ENCODE measurements at places on chromosomes 13 and 19. TPM values are rescaled to one million over a fixed set of nuclear protein-coding genes. Genes with fewer than 3 reads are reported as not detected.

The TMEM59L gene
- 0.17 TPM for total RNA-seq

- H3K4me1 ChIP-seq = no peaks in the 10 kb centered on the region
- no peak overlapping the region for H3K4me3 ChIP-seq
- no peaks in the 10 kb centered on the region for H3K36me3 ChIP-seq
- no peak overlapping the region for H3K27ac ChIP-seq
- DNase-seq = no peak
Observed at GRCh38 chr13:63396746-63397145, 1981.1 kb upstream of the PCDH20 start.

The TMEM86B gene
- total RNA-seq = 8.3 TPM

GRCh38 chr19:45615795-45616703, 14.0 kb upstream of the GPR4 start:
- DNase-seq = peak; percentile 66
- H3K36me3 ChIP-seq = peaks cover 43% of the 10 kb centered on the region
- no peak overlapping the region for H3K4me3 ChIP-seq

DNA sequence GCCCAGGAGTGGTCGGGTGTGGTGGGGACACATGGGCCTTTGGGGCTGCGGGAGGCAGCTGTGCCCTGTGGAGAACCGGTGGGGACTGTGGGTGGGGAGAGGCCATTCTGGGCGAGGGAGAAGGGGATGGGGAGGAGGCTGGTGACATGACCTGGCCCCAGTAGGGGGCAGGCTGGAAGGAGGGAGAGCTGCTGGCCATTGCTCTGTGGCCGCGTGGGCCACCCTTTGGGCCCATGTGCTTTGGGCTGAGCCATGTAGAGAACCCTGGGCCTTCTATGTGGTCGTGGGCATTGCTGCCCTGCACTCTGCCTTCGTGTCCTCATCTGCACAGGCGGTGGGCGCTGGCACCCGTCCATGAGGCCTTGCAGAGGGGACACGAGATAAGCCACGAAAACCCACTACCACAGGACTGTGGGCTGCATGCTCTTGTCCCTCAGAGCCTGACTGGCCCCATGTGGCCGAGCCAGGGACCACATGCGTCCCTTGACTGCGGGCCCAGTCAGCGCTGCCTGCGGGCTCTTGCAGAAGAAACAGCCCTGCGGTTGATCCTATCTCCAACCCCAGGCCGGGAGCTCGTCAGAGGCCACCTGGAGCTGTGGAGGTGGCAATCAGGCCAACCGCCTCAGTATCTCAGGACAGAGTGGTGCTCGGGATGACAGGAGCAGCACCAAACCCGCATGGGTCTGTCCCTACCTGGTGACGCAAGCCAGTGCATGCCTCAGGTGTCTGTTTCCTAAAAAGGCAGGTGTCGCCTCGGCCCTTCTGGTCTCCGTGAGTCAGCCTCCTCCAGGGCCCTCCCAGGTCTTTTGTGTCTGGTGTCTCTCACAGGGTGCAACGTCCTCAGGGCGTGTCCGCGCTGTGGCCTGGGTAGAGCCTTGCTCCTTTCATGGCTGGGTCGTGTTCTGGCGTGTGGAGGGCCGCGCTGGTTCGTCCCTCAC, 14.3 kb downstream of the FZR1 start:
- peaks cover 12% of the 10 kb centered on the region for H3K36me3 ChIP-seq
- DNase-seq = no peak
- no peaks in the 10 kb centered on the region for H3K27me3 ChIP-seq
- no peak overlapping the region for H3K4me3 ChIP-seq

DNA sequence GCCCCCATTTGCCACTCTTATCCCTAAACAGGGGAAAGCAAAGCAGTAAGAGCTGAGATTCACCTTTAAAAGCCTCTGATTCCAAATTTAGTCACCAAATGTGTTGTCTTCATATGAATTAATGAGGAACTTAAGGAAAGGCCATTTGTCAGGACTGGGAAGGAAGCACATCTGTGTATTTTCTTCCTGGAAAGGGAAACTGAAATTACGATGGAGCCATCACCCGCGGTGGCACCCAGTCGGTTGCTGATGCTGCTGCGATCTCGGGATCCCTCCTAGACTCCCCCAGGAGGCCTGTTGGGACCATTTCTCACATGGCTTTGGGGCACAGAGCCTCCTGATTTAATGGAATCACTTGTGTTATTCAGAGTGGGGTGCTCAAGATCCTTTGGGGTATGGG, 7.4 kb upstream of the IL4I1 start:
- peak overlapping the region; percentile 44 for H3K27ac ChIP-seq
- peaks cover 36% of the 10 kb centered on the region for H3K4me1 ChIP-seq
- no peaks in the 10 kb centered on the region for H3K27me3 ChIP-seq
- H3K4me3 ChIP-seq = no peak overlapping the region

DNA sequence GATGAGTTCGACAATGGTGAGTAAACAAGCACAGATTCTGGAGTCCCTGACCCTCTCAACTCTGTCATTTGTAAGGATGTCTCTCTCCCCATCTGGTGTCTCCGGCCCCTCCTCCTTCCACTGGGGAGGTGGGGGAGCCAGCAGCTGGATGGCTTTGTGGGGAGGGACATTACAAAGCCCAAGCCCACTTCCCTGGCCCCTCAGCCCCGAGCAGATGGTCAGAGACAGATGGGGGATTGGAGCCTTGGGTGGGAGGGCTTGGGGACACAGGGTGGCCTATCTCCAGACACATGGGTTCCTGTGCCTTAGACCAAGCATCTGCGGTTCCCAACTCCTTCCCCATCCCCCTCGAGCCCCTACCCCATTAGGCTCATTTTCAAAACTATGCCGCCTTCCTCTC, 2.5 kb downstream of the TIMM50 start:
- no peak overlapping the region for H3K27ac ChIP-seq
- peaks cover 28% of the 10 kb centered on the region for H3K4me1 ChIP-seq
- no peak for DNase-seq
- H3K27me3 ChIP-seq = no peaks in the 10 kb centered on the region
- H3K36me3 ChIP-seq = peaks cover 26% of the 10 kb centered on the region

DNA sequence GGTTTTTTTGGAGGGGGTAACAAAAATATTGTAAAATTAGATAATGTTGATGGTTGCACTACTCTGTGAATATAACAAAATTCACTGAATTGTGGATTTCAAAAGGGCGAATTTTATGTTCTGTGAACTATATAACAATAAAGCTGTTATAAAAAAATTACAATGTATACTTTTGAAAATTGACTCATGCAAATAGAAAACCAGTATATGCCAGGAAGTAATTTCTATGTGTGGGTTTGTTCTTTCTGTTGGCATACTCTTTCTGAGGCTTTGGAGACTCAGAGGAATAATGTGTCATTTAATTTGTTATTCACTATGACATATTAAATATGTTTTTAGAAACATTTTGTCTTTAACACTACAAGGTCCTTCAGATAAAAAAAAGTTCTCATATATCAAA, 310.1 kb downstream of the GPC5 start:
- H3K27ac ChIP-seq = no peak overlapping the region
- no peaks in the 10 kb centered on the region for H3K4me1 ChIP-seq
- DNase-seq = no peak
- no peak overlapping the region for H3K4me3 ChIP-seq
- H3K36me3 ChIP-seq = no peaks in the 10 kb centered on the region

- DNase-seq = no peak
- H3K36me3 ChIP-seq = no peaks in the 10 kb centered on the region
- H3K27ac ChIP-seq = no peak overlapping the region
- no peaks in the 10 kb centered on the region for H3K4me1 ChIP-seq
- no peaks in the 10 kb centered on the region for H3K27me3 ChIP-seq
Observed at GRCh38 chr19:5154129-5154798, 185.4 kb downstream of the KDM4B start.

The UHRF1 gene
- 142 TPM for total RNA-seq

The PRR19 gene
- 1.0 TPM for total RNA-seq

GRCh38 chr13:39407786-39408185, 195.2 kb downstream of the LHFPL6 start:
- no peak overlapping the region for H3K4me3 ChIP-seq
- no peaks in the 10 kb centered on the region for H3K4me1 ChIP-seq
- no peak for DNase-seq
- peaks cover 2% of the 10 kb centered on the region for H3K27me3 ChIP-seq
- H3K36me3 ChIP-seq = no peaks in the 10 kb centered on the region

The SELENOV gene
- not detected for total RNA-seq

The RANBP3 gene
- total RNA-seq = 126 TPM

DNA sequence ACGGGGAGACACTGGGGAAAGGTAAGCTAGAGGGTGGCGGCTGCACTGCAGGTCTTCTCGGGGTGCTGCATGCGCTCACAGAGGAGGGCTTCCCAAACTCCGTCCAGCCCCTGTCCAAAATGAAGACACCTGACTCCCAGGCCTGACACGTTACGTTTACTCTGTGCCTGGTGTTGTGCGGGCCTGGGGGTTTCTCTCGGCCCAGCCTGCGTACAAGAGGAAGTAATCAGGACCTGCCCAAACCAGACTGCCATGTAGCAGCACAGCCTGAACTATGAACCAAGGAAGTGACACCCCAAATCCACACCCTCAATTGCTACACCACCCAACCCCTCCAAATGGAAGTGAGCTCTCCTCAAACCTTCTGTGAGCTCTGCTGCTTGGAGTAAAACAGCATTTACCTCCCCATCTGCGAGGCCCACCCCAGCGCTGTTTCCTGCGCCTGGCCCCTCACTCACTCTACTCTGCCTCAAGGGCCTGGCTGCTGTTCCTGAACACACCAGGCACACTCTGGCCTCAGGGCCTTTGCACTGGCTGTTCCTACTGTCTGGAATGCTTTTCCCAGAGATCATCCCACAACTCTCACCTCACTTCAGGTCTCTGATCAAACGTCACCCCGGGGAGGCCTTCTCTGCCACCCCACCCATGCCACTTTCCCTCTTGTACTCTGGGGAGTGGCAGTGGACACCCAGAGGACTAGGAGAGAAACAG, 3.0 kb downstream of the HSPBP1 start:
- no peak for DNase-seq
- peaks cover 41% of the 10 kb centered on the region for H3K4me1 ChIP-seq
- no peaks in the 10 kb centered on the region for H3K27me3 ChIP-seq
- peaks cover 21% of the 10 kb centered on the region for H3K36me3 ChIP-seq

DNA sequence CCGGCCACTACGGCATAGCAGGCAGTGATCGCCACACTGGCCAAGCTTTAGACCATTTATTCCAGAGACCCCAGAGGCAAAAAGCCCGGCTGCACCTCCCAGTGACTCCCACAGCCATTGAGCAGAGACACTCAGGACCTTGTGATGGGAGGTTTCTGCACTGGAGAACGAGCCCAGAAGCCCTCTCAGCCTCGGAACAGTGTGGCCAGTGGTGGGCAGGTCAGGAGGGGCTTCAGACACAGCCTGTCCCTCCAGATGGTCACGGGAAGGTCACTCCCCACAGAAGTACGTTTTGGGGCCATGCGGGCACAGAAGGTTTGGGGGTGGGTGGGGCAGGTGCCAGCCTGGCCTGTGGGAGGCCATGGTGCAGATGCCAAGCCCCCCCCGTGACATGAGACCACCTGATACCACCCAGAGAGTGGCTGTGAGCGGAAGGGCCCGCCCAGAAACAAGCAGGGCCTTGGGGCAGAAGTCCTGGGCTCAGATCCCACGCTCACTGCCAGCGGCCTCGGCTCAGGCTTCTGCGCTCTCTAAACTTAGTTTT, 599 bp upstream of the F10 start:
- H3K4me3 ChIP-seq = no peak overlapping the region
- no peak for DNase-seq
- H3K27me3 ChIP-seq = peaks cover 8% of the 10 kb centered on the region
- H3K36me3 ChIP-seq = no peaks in the 10 kb centered on the region

The PRRG2 gene
- 1.2 TPM for total RNA-seq

DNA sequence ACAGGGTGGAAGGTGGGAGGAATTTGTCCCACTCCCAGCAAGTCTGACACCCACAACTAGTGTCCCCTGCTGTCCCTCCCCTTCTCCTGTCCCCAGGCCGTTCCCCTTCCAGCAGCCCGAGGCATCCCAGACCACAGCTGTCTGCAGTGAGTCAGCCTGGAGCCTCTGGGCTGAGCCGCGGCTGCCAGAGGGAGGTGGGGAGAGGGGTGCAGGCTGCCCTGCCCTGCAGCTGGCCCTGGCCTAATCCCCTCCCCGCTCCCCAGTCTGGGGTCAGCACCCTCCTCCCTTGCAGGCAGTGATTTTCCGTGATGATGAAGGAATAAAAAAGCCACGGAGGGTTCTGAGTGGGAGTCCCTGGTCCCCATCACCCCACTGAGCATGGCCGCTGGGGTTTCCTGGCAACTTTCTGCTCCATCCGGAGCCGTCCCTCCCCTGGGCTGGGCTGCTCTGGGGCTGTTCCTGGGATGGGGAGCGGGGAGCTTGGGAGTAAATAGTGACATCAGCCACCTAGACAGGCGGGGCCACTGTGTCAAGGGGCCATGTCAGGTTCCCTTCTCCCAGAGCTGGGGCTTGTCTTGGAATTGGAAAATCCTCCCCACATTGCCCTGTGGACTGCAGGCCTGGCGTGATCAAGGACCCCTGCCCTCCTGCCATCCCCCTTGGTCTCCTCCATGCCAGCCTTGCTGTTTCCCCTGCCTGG, 16.8 kb downstream of the SPC24 start:
- H3K4me1 ChIP-seq = peaks cover 8% of the 10 kb centered on the region
- H3K27ac ChIP-seq = no peak overlapping the region
- no peaks in the 10 kb centered on the region for H3K27me3 ChIP-seq
- no peak overlapping the region for H3K4me3 ChIP-seq
